CD4-positive, alpha-beta T cell treated with Interleukin-17A for 4 hours (primary cell): ENCODE measurements at places on chromosomes 12 and 14.
A peak's percentile ranks its signal among the peaks of the same experiment; 100 is the strongest.

DNA sequence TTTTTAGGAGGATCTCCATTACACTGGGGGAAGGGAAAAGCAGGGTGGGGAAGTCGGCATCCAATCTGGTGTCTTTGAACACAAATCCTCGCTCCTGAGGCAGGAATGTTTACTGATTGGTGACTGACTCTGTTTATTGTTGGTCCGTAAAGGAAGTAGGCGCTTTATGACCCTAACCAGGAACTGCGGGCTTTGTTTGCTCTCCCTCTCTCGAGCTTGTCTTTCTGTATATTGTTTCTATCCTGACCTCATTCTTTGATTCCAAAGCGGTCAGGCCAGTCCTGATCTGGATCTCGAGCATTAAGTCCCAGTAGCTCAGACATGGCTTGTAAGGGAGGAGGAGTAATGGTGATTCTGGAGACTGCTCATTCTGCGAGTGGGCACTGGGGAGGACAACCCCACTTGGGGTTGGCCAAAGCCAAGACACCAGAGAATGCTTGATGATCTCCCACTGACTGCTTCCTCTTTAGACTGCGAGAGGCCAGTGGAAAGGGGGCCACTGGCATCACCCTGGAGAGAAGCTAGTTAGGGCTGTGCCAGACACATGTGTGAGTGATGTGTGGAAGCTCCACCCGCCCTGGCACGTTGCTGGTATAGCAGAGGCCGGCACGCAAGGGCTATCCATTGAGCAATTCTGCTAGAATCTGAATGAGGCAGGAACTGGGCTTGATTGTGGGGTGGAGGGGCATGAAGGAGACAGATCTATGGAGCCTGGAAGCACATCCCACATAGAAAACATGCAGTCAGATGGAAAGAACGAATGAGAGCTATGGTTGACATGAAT is 194.6 kb downstream of the PAX9 start:
- no peak for DNase-seq

DNA sequence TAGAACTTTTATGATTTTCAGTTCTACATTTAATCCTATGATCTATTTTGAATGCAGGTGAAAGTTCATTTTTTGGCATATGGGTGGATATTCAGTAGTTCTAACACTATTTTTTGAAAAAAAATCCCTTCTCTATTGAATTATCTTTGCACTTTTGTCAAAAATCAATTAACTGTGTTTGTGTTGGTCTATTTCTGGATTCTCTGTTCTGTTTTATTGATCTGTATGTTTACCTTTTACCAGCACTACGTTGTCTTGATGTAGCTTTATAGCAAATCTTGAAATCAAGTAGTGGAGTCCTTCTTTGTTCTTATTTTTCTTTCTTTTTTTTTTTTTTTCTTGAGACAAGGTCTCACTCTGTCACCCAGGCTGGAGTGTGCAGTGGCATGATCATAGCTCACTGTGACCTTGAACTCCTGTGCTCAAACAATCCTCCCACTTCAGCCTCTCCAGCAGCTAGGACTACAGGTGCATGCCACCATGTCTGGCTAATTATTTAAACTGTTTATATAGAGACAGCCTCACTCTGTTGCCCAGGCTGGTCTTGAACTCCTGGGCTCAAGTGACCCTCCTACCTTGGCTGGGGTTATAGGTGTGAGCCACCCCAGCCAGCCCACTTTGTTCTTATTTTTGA is 31.9 kb downstream of the SLC39A9 start:
- no peak for DNase-seq

DNA sequence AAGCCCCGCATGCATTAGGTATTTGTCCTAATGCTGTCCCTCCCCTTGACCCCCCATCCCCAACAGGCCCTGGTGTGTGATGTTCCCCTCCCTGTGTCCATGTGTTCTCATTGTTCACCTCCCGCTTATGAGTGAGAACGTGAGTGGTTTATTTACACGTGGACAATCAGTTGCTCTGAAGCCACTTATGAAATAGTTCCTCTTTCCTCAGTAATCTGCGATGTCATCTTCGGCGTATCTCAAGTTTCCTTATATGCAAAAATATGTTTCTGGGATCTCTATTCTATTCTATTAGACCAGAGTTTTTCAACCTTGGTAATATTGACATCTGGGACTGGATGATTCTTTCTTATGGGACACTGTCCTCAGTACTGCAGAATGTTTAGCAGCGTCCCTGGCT is 56.0 kb upstream of the DCD start:
- no peak for DNase-seq

DNA sequence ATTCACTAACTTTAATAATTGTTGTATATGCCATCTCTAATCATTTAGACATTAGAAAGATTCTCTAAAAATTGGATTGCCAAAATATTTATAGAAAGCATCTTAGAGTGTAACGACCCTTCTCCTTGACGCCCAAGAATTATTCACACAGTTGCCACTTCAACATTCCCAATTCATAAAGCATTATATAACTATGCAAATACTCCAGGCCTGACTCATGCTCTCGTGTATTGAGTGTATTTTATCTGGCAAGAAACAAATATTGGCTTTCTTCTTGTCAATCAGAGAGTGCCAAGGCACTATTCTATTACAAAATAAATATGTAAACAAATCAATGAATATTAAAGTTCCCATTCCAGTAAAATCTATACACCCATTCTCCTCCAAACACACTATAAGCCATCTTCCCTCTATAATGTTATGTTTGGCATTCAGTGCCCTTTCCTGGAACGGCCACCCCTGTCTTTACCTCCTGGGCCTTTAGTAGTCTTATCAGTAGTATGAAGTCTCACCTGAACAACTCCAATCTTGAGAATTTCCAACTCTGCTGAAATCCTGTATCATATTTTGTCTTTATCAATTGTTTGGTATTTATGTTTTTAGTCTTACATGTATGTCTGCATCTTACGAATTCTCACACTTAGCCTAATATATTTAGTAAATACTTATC is 182.6 kb downstream of the PIK3C2G start:
- no peak for DNase-seq

- DNase-seq, result no peak
Measured at GRCh38 chr14:60506462-60506984, 2.4 kb upstream of the SIX6 start.

GRCh38 chr12:95462081-95462480 is 11.9 kb upstream of the METAP2 start:
- no peak for DNase-seq

- DNase-seq, result peak; percentile 42
Measured at GRCh38 chr14:66359500-66359899, 126.7 kb upstream of the CCDC196 start.

DNA sequence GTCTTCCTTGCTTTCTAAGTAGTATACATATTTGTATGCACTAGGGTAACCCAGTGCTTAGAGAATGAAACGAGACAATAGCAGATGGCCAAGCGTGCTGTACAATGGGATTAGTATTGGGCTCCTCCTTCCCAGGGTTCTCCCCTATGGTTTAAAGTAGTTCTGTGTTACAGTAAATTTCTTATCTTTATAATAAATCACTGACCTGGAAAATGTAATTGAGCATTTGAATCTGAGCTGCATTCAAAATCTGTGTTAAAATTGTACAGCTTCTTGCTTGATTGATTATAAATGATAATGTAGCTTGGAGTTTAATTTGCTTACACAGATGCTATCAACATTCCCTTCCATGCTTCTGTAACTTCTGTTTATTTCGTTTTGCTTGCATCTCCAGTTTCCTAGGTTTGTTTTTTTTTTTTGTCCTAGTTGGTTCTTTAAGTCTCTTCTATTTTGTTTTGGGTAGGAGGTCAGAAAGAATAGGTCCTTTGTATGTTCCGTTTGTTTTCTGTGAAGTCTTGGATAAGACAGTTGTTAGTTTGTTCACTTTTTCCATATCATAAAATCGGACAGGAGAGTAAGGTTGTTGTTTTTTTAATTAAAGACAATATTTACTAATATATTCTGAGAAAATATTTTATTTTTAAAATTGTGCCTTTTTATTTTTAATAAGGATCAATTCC is 171.2 kb downstream of the ERC1 start:
- no peak for DNase-seq

DNA sequence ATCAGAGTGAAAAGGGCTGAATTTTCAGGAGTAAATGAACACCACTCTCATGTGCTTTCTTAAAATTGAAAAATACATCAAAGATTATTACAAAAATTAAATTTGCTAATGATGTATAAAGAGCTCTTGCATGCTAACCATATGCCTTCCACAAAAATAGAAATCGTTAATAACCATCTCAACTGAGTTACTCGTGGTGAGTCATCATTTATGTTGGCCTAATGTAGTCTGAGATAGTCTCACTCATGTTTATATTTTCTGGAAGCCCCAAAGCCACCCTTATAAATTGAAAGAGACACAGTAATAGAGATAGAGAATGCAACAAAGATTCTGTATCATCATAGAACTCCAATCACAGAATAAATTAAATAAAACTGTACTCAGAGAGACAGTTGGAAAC is 131.2 kb downstream of the KCNH5 start:
- no peak for DNase-seq

- DNase-seq, result no peak
Measured at GRCh38 chr14:39343614-39344013, 88.6 kb downstream of the FBXO33 start.

DNA sequence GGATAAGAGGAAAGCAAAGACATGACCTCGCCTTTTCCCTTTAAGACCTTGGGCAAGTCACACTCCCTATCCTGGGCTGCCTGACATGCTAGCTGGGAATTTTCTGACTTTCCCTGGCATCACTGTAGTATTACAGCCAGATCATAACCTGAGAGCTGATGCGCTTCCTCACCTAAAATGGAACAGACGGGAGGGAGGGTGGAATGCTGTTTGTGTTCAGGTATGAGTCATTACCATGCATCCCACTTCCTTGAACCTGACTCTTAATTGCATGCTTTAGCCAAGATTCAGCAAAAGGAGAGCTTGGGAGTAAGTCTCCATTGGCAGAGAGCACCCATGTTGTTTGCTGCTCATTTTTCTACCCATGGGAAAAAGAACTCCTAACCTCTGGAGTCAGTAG is 156.5 kb downstream of the KCNK10 start:
- DNase-seq, result no peak

DNA sequence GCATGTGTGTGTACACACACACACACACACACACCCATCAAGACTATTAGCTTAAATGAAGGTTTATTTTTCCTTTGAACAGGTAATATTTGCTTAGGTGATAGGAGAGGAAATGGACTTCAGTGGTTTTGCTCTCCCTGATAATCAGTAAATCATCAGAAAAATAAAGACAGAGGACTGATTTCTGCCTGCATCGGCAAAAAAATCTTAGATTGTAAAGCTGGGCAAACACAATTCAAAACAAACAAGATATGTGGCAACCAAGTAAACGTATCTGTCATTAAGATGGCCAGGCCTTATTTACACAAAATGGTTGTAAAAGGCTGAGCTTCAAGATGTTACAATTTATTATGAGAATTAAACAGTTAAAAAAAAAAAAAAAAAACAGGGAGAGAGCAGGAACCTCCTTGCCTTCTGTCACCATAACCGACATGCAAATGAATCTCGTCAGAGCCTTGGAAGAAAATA is 31.3 kb downstream of the PRKD1 start:
- no peak for DNase-seq
